ENCODE measurements at places on chromosomes 4 and X.

GRCh38 chr4:8312976-8313375, 43.4 kb downstream of the HTRA3 start:
- no peak for DNase-seq

DNA sequence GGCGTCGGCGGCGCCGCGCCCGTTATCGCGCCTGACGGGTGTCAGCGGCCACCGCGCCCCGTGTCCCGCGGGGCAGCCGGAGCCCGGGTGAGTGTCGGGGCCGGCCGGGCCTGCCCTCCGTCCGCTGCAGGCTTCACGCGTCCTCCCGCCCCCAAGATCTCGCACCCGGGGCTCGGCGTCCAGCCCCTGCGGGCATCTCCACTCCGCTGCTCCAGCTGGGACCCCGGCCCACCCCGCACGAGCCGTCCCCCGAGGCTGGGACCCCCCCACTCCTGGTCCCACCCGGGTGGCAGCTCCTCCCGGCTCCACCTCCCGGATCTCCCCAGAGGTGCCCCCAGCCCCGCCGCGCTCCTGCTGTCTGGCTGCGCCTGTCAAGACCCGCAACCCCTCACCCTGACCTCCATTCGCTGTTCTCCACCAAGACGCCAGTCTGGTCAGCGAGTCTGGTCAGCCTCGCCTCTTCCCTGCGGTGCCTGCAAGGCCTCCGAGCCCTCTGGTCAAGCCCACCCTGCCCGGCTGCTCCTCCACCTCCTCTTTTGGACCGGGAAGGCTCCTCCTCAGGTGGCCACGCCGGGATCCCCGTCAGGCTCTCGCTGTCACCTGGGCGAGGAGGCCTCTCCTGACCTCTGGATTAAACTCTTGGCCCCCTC, 66.0 kb upstream of the NKX1-1 start:
- DNase-seq: no peak

DNA sequence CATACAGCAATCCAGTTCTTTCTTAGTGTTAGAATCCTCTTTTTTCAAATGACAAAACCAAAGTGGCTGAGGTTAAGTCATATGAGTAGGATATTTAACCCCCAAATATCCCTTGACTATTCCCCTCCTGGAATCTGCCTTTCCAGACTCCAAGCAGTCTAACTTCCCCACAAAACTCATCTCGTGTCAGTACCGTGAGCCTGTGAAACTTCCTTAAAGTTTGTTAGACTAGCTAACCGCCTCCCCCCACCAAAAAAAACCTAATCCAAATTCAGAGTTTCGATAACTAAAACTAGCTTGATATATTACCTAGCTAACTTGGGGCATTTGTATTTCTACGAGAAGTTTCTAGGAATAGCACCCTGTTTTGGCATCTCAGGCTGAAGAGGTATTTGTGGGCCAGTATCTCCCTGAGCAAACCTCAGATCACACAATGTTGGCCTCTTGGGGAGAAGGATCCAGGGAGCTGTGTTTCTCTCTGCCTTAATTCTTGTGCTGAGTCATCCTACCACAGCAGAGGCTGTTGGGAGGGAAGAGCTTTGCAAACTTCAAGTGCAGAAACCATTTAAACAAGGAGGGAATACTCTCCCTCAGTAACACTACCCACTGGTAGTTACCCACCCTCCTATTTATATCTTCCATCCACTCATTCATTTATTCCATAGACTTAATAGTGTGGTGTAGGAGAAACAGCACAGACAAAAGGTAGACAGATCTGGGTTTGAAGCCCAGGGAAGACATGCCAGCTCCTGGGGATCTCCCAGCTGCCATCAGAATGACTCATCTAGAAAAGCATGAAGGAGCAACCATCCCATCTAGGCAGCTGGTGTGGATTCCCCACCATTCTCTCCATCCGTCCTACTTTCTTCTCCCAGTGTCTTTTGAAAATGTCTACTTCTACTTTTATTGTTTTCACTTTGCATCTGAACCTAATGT, 39.3 kb upstream of the TXK start:
- peak; percentile 70 for DNase-seq

DNA sequence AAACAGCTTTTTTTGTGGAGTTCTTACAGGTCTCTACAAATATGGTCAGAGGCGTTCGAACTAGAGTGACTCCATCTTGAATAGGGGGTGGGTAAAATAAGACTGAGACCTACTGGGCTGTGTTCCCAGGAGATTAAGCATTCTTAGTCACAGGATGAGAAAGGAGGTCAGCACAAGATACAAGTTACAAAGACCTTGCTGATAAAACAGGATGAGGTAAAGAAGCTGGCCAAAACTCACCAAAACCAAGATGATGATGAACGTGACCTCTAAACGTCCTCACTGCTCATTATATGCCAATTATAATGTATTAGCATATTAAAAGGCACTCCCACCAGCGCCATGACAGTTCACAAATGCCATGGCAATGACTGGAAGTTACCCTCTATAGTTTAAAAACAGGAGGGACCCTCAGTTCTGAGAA, 42.8 kb upstream of the SPP1 start:
- DNase-seq: no peak

DNA sequence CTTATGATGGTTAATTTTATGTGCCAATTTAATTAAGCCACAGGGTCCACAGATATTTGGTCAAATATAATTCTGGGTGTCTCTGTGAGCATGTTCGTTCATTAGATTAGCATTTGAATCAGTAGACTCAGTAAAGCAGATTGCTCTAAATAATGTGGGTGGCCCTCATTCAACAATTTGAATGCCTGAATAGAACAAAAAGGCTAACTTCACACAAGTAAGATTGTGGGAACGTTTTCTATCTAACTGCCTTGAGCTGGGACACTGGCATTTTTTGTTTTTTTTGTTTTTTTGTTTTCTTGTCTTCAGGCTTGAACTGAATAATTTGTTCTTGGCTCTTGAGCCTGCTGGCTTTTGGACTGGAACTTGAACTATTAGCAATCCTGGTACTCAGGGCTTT, 292.4 kb upstream of the SPANXN4 start:
- no peak for DNase-seq

GRCh38 chr4:102606846-102607450, 105.8 kb downstream of the NFKB1 start:
- no peak for DNase-seq

- no peak for DNase-seq
Observed at GRCh38 chrX:103480526-103480925, 38.8 kb downstream of the RAB40A start.

GRCh38 chr4:37830640-37831039, 4.2 kb downstream of the PGM2 start:
- no peak for DNase-seq

DNA sequence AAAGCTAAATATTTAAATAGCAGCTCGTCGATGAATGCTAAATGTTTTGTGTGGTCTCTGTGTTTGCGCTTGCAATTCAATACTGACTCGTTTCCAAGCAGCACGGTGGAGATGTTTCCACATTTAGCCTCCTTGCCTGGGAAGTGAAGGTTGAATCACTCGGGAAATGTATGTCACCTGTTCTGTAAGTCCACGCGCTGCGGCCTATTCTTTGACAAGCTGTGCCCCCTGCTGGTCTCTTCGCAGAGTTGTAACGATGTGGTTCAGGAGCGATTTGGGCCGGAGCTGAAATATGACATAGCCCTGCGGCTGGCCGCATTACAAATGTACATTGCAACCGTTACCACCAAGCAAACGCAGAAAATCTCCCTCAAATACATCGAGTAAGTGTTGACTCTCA, 89.6 kb upstream of the PRPS2 start:
- peak; percentile 71 for DNase-seq

DNA sequence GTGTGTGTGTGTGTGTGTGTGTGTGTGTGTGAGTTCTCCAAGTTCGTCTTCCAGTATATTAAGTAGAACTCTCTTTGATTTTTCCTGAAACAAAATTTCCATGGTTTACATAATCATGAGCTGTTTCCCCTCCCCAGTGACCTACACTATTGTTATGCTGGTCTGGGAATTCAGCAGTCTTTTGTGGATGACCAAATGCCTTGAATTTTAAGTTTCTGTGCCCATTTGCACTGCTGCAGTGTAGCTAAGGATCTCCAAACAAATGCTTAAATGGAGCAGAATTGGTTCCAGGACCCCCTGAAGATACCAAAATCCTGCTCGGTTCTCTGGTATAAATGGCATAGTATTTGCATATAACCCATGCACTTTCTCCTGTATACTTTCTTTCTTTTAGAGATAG, 77.2 kb upstream of the SLC34A2 start:
- no peak for DNase-seq

DNA sequence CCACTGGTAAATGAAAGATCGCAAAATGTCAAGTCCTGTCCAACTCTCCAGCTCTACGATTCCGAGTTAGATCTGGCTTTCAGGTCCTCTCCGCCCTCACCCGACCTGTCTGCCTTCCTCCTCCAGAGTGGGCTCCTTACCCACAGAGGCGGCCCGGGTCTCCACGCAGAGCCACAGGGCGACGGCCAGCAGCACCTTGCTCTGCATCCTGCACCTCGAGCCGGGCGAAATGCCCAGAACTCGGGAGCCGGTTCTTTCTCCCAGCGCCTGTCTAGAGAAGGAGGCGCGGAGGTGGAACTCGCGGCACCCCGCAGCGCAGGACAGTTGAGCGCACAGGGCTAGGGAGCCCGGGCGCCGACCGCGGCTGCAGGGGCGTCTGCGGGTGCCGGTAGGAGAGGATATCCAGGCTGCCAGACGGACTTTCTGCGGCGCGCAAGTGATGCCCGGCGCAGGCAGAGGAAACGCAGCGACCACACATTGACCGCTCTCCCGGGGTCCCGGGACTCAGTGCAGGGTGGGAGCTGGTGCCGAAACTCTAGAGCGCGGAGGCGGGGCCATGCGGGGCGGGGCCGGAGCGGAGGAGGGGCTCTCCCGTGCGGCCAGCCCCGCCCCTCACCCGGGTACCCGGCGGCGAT, at the start of gene KDR:
TSS of gene KDR (minus strand) at position 509 of the 635 bp plus-strand sequence. CDS start at position 207, 302 bp downstream.
- no peak for DNase-seq

GRCh38 chrX:107629540-107629909, 1.2 kb downstream of the PRPS1 start:
- peak; percentile 19 for DNase-seq

DNA sequence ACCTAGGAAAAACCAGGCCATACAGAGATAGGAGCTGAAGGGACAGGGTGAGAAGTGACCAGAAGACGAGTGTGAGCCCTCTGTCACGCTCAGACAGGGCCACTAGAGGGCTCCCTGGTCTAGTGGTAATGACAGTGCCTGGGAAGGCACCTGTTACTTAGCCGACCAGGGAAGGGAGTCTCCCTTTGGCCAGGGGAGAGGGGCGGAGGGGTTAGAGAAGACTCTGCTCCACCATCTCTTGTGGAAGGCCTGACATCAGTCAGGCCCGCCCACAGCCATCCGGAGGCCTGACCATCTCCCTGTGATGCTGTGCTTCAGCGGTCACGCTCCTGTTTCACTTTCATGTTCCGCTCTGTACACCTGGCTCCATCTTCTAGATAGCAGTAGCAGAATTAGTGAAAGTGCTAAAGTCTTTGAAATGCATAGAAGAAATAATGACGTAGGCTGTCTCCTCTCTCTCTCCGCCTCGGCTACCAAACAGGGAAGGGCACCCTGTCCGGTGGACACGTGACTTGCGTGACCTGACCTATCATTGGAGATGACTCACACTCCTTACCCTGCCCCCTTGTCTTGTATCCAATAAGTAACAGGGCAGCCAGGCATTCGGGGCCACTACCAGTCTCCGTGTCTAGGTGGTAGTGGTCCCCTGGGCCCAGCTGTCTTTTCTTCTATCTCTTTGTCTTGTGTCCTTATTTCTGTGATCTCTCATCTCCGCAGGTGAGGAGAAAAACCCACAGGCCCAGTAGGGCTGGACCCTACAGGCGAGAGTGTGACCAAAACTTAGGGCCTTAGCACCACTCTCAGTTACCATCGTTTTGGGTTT, 26.7 kb downstream of the HTT-AS start:
- DNase-seq: peak; percentile 98

GRCh38 chrX:153411255-153411987, at the start of gene ZFP92:
Gene ZFP92 (plus strand): TSS chrX:153411472. CDS start chrX:153418323, 6,851 bp downstream.
- DNase-seq: no peak

DNA sequence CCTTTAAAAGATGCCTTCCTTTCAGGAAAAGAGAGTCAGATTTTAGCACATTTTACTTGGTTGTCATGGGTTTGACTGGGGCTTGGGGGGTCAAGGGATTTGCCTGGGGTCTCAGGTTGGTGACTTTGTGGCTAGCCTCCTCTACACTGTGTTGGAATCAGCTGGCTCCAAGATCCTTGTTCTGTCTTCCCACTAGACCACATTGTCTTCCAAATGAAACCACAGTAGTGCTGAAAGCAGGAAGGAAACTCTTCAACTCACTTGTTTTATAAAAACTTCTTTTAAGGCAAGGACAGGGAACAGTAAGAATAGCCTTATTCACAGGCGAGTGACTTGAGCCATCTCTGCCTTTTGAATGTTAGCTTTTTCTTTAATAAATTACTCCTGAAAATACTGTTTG, 37.0 kb upstream of the OTUD4 start:
- DNase-seq: no peak

DNA sequence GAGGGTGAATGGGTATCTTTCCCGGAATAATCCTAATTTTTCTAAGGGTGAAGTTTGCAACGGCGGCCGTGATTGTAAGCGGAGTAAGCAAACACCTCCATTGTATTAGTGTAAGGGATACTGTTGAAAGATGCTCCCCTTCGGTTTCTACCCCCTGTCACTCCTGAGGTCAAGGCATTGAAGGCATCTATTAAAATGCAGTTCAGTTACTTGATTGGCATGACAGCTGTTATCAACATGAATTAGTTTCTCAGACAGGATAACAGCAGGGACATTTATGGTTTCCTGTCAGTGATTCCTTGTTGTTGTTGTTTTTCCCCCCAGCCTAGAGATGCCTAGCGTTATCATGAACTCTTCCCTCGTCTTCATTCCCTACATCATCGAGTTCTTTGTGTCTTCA, 552 bp downstream of the SLC25A14 start:
- no peak for DNase-seq

DNA sequence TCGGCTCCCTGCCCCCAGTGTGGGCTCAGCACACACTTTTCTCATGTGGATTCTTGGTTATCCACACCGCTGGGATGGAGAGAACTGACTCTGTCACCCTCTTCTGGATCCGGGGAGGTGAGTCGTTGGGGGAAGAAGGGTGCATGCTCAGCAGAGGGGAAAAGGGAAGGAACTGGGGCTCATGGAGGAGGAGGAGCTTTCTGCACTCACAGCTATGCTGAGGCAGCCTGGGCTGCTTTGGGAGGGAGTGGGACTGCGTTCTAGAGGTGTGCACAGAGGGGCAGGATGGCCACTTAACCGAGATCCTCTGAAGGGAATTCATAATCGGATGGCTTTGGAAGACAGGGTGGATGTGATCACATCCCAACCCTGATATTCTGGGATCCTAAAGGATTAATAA, 51.6 kb downstream of the RTL5 start:
- no peak for DNase-seq

DNA sequence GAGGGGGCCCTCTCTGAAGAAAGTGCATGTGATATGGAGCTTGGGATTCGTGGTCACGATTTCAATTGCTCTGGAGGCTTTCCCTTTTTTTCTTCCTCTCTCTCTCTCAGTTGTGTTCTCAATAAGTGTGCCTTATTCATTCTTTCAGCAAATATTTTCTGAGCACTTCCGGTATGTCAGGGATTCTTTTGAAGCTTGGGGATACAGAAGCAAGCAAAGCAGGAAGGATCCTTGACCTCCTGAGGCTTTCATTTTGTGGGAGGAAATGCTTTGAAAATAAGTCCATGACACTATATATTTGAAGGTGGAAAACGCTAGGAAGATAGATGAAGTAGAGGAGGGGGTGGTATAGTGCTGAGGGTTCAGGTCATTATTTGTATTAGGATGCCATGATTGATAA, 12.6 kb upstream of the GABRE start:
- DNase-seq: no peak

GRCh38 chr4:81038636-81039350, 8.3 kb downstream of the BMP3 start:
- DNase-seq: no peak

- DNase-seq: no peak
Observed at GRCh38 chrX:20825984-20826383, 548.2 kb upstream of the CNKSR2 start.

GRCh38 chr4:77843628-77844027, 19.0 kb upstream of the MRPL1 start:
- DNase-seq: no peak
